Activated CD4-positive, alpha-beta T cell treated with anti-CD3 and anti-CD28 coated beads for 4 hours (primary cell): ENCODE measurements at places on chromosomes 11 and 22.

GRCh38 chr22:31343235-31344191 lies 2.6 kb downstream of the PATZ1 start:
- DNase-seq, result peak; percentile 17

DNA sequence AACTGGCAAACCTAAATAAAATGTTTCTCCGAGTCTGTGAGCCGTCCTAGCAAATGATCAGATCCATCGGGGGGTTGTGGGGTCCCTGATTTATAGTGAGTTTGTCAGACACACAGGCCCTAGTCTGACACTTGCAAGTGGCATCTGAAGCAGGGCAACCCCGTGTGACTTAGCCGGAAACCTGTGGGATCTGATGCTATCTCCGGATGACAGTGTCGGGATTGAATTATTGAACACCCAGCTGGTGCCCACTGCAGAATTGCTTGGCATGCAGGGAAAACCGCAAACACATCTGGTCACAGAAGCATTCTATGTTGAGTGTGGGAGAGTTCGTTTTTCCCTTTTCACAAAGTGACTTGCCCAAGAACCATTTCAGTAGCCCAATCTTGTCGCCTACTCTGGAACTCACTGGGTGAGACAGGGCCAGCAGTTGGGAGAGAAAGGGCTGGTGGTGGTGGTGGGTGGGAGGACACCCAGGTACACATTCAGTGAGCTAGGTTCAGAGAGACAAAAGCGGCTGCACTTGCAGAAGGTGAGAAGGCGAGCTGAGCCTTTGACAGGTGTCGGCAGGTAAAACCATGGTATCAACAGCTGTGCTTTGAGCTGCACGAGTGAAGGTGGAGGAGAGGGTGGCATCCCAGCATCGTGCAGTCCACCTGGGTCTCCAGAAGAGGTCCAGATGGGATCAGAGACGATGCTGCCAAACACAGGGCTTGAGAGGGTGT lies 33.7 kb upstream of the B3GAT1 start:
- no peak for DNase-seq

GRCh38 chr11:131652231-131652630 lies 281.8 kb downstream of the NTM start:
- DNase-seq, result no peak

- DNase-seq, result no peak
Observed at GRCh38 chr11:75334976-75335375, 16.5 kb downstream of the ARRB1 start.

DNA sequence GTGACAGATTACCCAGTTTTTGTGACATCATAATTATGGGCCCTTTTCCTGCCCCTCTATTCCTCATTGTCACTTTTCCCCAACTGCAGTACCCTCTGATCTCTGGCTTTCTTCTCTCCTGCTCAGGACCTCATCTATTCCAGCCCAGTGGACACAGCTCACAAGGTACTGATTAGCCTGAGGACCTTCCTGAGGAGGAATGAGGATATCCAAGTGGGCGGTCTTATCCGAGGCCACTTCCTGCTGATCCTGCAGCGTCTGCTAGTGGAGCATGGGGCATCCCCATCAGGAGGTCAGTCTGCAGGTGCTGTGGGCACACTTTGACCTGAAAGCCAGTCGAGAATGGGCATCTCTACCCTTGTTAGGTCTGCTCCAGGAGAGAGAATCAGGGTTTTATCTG lies 24.5 kb upstream of the CCDC134 start:
- DNase-seq, result no peak

- DNase-seq, result no peak
Observed at GRCh38 chr11:94139416-94139815, 10.8 kb downstream of the PANX1 start.

DNA sequence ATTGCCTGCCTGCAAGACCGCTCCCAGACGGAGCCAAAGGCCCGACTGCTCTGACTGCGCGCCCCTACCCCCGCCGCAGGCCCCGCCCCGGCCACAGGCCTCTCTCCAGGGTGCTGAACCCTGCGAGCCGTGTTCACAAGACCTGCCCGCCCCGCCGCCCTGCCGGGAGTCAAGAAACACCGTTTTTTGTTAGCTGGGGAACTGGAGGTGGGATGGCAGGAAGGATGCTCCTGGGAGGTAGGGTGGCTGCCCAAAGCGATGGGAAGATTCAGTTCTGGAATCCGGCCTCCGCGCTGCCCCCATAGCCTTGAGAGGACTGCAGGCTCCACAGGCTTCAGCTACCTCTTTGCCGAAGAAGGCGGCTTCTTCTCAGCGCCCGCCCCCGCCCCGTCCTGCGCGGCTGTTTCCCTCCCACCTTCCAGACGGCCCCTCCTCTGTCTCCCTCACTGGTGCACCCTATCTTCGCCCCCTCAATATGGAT lies 2.7 kb upstream of the PDE2A start:
- DNase-seq, result peak; percentile 58

- DNase-seq, result no peak
Observed at GRCh38 chr11:59189986-59190385, 18.1 kb downstream of the DTX4 start.

GRCh38 chr11:11122749-11123148 lies 230.3 kb downstream of the CSNK2A3 start:
- DNase-seq, result no peak

GRCh38 chr11:108873310-108873709 lies 208.4 kb downstream of the DDX10 start:
- DNase-seq, result no peak

GRCh38 chr11:119103793-119104192 lies 2.1 kb upstream of the DPAGT1 start:
- no peak for DNase-seq

DNA sequence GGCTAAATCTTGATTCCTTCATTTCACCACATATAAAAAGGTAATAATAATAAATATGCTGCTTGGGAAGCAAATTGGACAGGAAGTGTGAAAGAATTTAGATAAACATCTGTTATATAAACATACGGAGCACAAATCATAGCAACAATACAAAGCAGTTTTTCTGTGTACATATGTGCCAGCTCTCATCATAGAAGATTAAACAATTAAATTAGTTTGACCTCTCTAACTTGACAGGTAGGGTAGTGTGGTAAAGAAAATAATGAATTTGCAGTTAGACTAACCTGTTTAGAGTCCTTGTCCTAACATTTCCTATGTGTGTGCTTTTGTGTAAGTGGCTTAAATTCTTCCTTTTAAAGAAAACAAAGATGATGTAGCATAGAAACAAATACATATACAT lies 995.7 kb upstream of the TENM4 start:
- DNase-seq, result no peak

GRCh38 chr11:131658952-131659351 lies 288.5 kb downstream of the NTM start:
- no peak for DNase-seq

DNA sequence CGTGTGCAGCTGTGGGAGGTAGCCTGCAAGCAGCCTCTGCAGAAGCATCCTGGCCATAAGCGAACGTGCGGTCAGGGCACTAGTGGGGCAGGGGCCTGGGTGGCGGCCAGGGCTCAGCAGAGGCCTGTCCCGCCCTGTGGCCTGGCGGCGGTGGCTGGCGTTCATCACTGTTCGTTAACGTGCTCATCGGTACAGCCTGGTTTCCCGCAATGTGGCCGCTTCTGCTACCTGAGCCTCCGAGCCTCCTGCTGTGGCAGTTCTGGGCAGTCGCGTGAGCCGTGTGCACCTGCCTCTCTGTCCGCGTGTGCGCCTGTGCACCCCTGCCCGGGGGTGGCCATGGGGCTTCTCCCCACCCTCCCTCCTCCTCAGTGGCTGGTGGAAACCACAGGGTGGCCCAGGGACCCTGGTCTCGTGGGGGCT lies 117.9 kb downstream of the KCNQ1OT1 start:
- DNase-seq, result no peak

- DNase-seq, result no peak
Observed at GRCh38 chr11:114318361-114318760, 22.2 kb downstream of the NNMT start.

DNA sequence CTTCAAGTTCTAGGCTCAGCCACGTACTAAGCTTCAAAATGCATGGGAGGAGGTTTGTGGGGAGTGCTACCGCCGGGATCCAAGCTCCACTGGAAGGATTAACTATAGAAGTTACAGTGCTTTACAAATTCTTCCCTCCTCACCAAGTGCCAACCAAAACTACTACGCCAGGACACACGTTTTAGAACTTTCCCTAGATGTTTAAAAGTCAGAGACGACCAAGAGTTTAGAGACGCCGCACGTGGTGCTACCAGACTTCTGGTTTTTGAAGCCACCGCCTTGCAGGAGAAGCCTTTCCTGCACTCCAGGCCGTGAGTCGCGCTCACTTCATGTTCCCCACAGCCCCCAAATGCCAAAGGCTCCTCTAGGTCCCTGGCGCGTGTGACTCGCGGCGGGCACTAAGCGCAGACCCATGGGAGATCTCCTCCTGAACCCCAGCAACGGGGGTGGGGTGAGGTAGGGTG lies 734 bp downstream of the SNU13 start:
- no peak for DNase-seq

GRCh38 chr22:43562843-43563242 lies 151.0 kb downstream of the MPPED1 start:
- DNase-seq, result no peak

DNA sequence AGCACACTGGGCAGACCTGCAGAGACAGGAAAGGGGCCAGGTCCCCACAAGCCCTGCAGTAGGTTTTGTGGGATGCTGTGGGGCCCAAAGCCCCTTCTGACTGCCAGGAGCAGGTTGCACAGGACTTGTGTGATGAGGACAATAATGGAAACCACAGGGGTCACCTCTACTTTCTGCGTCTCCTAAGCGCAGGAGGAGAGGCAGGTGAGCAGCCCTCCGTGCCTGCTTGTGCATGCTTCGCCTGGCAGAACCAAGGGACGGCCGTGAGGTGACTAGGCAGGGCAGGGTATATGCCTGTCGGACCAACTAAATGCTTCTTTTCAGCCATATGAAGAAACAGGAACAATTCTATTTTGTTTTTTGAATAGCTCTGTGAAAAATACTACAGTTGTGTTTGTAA lies 77.9 kb upstream of the PITPNB start:
- DNase-seq, result no peak

GRCh38 chr11:83069441-83070043 lies 2.2 kb downstream of the RAB30 start:
- DNase-seq, result no peak

- peak; percentile 8 for DNase-seq
Observed at GRCh38 chr11:36258730-36259360, 30.4 kb downstream of the COMMD9 start.
